ENCODE measurements at places on chromosomes 1 and 21. TPM values are rescaled to one million over a fixed set of nuclear protein-coding genes. Genes with fewer than 3 reads are reported as not detected.
A peak's percentile ranks its signal among the peaks of the same experiment; 100 is the strongest.

DNA sequence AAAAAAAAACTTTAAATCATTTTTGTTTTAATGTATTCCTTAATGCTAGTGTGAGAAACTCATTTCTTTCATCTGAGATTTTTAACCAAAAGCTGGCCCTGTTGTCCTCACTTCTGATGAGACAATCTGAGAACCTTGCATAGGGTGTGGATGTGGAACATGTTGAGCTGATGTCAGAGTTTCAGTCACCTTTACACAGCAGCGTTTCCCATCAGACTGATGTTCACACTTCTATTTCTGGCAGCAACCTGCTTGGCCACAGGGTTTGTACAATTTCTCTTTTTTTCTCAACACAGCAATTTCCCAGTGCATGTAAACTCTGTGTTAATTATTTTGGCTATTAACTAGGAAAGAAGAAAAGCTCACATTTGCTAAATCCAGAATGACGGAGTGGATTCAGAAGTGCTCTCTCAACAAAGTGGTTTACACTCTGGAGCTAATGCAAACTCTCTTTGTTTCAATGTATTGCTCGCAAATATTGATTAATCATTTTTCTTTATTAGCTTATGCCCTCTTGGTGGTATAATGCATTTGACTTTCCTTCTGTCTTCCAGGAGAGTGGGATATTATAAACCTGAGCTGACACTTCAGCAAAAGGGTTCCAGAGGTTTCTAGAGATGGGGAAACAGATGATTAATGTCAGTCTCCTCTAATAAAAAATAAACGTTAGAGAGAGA lies 70.5 kb upstream of the HSPA13 start:
- no peak overlapping the region for H3K27ac ChIP-seq
- no peaks in the 10 kb centered on the region for H3K27me3 ChIP-seq
- H3K4me3 ChIP-seq: no peak overlapping the region
- H3K4me1 ChIP-seq: no peaks in the 10 kb centered on the region

- H3K27ac ChIP-seq: peak overlapping the region; percentile 70
- peaks cover 3% of the 10 kb centered on the region for H3K4me1 ChIP-seq
- DNase-seq: peak; percentile 78
- H3K36me3 ChIP-seq: no peaks in the 10 kb centered on the region
- H3K27me3 ChIP-seq: no peaks in the 10 kb centered on the region
These were observed 16.2 kb downstream of the GIPC2 start for GRCh38 chr1:78061825-78062523.

DNA sequence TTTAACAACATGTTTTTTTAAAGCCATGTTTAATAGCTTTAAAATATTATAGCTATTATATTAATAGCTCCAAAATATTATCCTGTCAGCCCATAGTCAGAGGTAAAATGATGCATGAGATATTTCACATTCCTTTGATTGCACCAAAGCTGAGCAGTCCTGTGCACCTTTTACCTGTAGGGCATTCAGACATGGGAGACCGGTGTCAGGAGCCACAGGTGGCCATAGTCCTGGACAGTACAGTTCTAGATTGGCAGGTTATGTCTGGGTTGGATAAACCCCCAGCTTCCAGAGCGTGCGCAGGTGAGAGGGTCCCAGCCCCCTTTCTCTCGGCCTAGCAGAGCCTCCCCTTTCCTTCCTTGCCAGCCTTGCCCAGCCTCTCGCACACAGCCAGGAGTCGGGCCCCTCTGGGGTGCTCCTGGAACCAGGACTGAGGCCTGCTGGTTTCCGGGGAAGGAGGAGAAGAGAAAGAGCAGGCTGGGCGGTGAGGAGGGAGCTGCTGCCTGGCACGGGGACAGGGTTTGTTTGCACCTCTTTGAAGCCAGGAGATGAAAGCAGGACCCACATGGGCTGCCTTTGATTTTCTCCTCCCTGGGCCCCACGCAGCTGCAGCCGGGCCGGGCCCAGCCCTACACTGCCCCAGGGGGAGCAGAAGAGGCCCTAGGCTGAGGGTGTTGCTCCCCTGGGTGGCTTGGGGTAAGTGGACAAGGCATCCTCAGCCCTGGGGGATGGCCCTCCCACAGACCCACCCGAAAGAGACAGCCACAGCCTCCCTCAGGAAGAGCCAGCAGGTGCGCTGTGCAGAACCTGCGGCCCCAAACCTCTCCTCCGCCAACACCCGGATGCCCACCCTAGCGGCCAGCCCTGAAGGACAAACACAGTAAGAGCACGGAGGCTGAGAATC lies 75.2 kb upstream of the TARDBP start:
- H3K4me3 ChIP-seq: no peak overlapping the region
- peaks cover 10% of the 10 kb centered on the region for H3K27me3 ChIP-seq
- H3K27ac ChIP-seq: no peak overlapping the region
- peaks cover 2% of the 10 kb centered on the region for H3K4me1 ChIP-seq
- no peaks in the 10 kb centered on the region for H3K36me3 ChIP-seq

- peak overlapping the region; percentile 97 for H3K27ac ChIP-seq
- no peaks in the 10 kb centered on the region for H3K36me3 ChIP-seq
These were observed 46.7 kb downstream of the GALNT2 start for GRCh38 chr1:230113593-230114236.

DNA sequence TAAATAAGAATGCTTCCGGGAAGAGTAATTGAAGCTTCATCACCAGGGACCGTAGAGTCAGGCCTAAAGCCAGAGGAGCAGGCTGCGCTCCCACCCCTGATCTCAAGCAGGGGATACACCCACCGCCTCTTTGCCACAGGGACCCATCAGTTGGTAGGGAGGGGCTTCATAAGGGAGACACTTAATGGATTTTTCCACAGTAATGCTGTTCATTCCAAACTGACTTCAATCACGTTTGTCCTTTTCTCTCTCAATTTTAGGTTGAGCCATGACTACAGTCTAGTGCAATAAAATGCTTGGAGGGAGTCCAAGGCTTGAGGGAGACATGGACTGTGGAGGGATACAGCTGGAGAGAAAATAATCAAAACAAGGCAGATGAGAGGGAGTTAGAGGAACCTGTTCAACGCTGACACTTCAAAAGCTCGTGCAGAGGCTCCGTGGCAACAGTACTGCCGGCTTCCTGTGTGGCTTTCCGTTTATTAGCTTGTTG lies 111.5 kb downstream of the SEC16B start:
- H3K27ac ChIP-seq: no peak overlapping the region
- no peaks in the 10 kb centered on the region for H3K36me3 ChIP-seq
- no peaks in the 10 kb centered on the region for H3K27me3 ChIP-seq
- H3K4me3 ChIP-seq: no peak overlapping the region

DNA sequence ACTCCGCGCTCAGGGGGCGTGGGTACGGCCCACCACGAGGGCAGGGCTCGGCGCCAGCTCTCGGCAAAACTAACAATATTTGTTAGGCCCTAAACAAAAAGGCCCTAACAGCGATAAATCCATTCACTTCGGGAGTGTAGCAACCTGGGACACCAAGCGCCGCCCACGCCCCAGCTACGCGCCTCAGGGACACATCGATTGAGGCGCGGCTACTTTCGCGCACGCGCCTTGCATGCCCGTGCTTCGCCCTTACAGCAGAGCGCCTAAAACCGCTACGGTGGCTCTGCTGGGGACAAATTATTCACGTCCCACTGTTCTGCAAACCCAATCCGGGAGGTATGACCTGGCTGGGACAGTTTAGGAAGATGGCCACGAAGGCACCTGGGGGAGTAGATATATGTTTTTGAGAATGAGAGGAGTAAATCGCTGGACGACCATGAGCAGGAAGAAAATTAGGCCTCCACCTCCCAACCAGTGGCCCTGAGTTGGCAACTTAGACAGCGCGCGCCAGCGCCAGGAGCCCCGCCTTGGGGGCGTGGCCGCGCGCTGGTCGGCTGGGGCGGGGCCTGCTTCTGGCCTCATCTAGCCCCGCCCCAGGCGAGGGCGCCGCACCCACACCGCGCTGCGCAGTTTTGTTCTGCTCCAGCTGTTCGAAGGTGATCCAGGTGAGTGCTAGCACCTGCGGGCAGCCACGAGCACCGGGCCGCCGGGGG lies at the start of gene MGST3:
MGST3 (plus strand) TSS at position 606 of the 713 bp plus-strand sequence. CDS start 18,614 bp downstream, outside the sequence.
- DNase-seq: peak; percentile 96
- no peaks in the 10 kb centered on the region for H3K27me3 ChIP-seq
- H3K27ac ChIP-seq: peak within 1 kb of the TSS; percentile 80
- H3K4me1 ChIP-seq: peaks cover 21% of the 10 kb centered on the region
- H3K4me3 ChIP-seq: peak within 1 kb of the TSS; percentile 96

The SLAMF7 gene
- total RNA-seq: 0.32 TPM

The UBE2U gene
- total RNA-seq: not detected

The ZSWIM5 gene
- total RNA-seq: 1.1 TPM
